SW480 (cell line): ENCODE measurements at places on chromosomes 11 and 22.

GRCh38 chr11:133705873-133706272, 139.4 kb downstream of the SPATA19 start:
- no peak for DNase-seq

- DNase-seq: no peak
Observed at GRCh38 chr22:43543522-43544288, 131.9 kb downstream of the MPPED1 start.

GRCh38 chr11:27563201-27563600, 56.6 kb upstream of the LIN7C start:
- no peak for DNase-seq

- no peak for DNase-seq
Observed at GRCh38 chr22:50434849-50435248, 40.0 kb downstream of the SBF1 start.

DNA sequence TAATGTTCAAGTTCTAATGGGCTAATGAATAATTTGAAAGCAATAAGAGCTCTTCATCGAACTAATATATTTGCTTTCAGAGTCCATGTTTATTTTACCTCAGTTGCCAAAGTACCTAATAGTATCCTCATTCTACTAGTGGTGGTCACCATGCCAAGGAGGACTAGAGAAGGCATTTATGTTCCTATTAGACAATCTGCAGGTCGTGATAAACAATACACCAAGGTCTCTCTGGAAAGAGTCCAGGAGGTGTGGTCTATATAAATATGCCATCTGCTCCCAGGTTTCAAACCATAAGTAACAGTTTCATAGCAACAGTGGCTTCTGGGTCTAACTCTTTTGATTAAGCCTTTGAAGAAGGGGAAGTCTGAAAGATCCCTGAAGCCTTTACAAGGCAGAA, 42.9 kb downstream of the ARFGAP3 start:
- no peak for DNase-seq

- DNase-seq: no peak
Observed at GRCh38 chr11:121351083-121351630, 58.6 kb downstream of the SC5D start.

GRCh38 chr11:94193288-94193687, 64.6 kb downstream of the PANX1 start:
- no peak for DNase-seq

- DNase-seq: no peak
Observed at GRCh38 chr11:32388871-32389770, 46.2 kb downstream of the WT1 start.

DNA sequence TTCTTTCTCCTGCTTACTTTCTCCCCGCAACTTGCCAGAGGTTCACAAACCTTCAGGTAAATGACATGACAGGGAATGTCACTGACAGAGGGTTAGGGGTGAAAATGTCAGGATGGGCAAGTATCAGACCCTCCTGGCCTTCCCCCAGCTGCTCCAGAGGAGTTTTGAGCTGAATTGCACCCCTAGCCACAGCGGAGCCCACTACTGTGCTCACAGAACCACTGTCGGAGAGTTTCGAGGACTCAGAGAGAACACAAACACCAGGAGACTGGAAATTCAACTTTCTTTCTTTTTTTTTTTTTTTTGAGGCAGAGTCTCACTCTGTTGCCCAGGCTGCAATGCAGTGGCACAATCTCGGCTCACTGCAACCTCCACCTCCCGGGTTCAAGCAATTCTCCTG, 21.5 kb upstream of the P2RY2 start:
- no peak for DNase-seq

GRCh38 chr11:29208117-29208516, 808.7 kb downstream of the KCNA4 start:
- DNase-seq: no peak

GRCh38 chr11:97722065-97722464, 1298.7 kb upstream of the CNTN5 start:
- DNase-seq: no peak

GRCh38 chr11:34475656-34476055, 36.9 kb downstream of the CAT start:
- no peak for DNase-seq

- no peak for DNase-seq
Observed at GRCh38 chr22:21030032-21030431, 2.3 kb downstream of the SLC7A4 start.

GRCh38 chr22:27197618-27198017, 540.2 kb downstream of the MIAT start:
- peak; percentile 4 for DNase-seq

DNA sequence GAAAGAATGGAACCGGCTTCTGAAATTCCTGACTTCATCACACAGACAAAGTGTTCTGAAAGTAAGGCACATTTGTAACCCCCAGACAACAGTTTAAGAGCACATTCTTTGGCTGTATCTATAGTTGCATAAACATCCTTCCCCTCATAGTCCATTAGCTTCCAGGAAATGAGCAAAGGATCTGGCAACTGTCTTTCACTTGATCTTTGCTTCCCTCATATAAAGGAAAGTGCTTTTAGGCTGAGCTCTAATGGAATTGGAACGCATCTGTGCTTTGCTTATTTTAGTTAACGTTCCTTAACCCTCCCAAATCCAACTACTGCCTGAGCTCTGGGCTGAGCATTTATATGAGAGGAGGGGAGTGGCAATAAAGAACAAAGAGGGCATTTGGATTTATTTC, 76.9 kb upstream of the API5 start:
- DNase-seq: no peak

- DNase-seq: no peak
Observed at GRCh38 chr11:130600139-130600538, 151.7 kb downstream of the ADAMTS15 start.

DNA sequence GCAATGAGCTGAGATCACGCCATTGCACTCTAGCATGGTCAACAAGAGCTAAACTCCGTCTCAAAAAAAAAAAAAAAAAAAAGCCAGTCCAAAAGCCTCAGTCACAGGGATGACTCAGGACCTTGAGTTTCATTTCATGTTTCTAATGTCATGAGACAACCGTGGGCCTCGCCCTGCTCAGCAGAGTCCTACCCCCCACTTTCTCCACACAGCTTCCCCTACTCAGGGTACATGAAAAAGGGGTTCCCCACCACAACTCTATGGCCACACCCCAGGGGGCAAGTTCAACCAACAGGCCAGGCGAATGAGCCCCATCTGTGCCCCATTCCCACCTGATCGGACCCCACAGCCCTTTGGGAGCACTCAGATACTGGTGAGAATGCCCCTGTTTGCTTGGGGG, 24.3 kb upstream of the ADA2 start:
- DNase-seq: no peak

GRCh38 chr22:30507670-30508069, 2.2 kb upstream of the SEC14L4 start:
- DNase-seq: no peak

GRCh38 chr11:86108191-86108590, 39.3 kb upstream of the PICALM start:
- no peak for DNase-seq

DNA sequence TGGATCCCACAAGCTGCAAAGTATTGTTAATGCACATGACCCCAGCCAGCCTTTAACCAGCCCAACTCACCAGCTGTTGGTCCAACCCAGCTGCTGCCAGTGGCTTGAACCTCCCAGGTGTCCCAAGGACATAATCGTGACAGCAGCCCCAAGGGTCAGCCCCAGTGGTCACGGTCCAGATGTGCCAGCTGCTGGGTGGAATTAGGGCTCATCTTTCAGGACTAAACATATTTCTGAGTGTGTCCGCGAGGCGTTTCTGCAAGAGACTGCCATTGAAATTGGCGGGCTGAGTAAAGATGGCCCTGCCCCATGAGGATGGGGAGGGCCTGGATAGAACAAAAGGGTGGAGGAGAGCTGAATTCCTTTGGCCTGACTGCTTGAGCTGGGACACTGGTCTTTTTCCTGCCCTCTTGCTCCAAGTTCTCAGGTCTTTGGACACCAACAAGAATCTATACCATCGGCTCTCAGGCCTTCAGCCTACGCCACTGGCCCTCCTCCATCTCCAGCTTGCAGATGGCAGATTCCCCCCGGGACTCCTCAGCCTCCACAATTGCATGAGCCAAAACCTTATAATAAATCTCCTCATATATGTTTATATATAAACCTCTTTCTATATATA, 240.2 kb downstream of the MN1 start:
- no peak for DNase-seq

GRCh38 chr11:66741153-66741552, 12.1 kb upstream of the SPTBN2 start:
- DNase-seq: no peak

DNA sequence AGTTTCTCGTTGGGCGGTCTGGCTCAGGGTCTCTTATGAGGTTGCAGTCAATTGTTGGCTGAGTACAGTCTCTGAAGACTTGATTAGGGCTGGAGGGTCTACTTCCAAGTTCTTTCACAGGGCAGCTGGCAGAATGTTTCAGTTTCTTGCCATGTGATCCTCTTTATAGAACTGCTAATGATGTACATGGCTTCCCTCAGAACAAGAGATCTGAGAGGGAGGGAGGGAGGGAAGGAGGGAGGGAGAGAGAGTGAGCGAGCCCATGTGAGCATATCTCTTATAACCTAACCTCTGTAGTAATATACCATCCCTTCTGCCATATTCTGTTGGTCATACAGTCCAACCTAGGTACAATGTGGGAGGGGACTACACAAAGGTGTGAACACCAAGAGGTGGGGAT, 2.7 kb upstream of the CCDC15 start:
- no peak for DNase-seq

- no peak for DNase-seq
Observed at GRCh38 chr11:87368858-87369480, 331.2 kb downstream of the TMEM135 start.

DNA sequence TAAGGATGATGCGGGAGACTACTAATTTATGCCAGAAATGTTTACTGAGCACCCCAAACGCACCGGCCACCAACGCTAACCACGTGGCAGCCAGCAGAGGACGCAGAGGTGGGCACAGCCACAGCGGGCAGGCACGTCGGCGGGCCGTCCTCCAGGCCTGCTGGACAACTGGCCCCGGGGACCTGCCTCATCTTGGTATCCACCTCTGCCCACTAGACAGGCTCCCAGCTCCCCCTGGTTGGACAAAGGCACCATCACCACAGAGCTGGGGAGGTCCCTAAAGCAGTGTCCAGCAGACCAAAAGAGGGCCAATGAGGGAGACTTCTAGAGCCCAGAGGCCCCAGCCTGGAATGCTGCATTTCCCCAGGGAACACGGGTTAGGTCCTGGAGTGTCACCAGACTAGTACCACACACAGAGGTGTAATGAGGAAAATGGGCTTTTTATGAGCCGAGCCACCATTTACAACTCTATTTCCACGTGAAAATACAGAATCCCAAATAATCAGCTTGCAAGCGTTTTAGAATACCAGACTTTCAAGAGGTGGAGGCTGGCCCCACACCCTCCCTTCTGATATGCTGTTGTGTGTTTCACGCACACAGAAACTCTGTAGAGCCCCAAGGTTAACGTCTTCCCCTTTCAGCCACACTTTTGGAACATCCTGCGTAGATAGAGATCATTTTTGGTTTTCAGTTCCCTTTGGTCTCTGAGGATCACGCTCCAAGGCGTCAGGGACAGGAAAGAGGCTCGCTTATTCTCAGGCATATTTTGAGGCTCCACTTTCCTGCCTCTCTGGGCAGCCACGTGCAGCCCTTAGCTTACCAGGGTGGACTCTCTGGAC, 23.7 kb upstream of the BID start:
- DNase-seq: no peak

DNA sequence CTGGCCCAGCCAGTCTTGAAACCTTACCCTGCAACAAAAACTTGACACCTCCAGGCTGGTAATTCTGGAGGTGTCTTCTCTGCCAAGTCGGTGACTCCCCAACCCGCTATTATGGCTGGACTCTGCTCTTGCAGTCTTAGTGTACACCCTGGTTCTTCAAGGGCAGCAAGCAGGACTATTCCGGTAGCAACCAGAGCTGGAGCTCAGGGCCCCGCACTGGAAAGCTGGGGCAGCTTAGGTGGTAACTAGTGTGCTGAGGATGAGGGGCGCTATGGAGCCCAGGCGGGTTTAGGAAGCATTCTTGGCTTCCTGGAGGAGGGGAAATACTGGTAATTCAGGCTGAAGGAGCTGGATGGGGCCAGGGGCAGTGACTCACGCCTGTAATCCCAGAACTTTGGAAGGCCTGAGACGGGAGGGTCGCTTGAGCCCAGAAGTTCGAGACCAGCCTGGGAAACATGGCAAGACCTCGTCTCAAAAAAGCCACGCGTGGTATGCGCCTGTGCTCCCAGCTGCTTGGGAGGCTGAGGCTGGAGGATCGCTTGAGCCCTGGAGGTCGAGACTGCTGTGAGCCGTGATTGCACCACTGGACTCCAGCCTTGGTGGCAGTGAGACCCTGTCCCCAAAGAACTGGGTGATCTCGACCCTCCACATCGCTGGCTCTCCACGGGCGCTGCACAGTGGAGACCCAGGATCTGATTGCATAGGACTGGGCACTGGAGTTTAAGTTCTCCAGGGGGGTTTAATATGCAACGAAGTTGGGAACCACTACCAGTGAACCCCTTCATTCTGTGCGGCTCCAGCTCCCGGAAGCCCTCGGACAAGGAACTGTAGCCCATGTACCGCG, 10.6 kb upstream of the AIFM3 start:
- no peak for DNase-seq

DNA sequence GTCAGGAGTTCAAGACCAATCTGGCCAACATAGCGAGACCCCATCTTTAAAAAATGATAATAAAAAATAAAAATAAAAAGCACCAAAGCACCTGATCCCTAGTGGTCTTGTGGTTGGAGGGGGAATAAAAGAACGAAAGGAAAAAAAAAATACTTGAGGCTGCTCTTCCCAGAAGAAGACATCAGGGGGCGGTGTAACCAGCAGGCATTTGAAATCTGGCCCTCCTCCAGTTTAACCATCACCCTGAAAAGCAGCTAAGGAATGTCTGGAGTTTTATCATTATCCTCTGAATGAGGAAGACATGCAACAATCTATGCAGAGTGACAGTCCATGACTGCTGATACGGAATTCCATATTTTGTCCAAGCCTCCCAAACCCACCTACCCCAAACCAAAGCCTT, 5.6 kb upstream of the KCTD17 start:
- no peak for DNase-seq

GRCh38 chr11:74492084-74492483, 1.4 kb downstream of the LIPT2 start:
- DNase-seq: no peak

DNA sequence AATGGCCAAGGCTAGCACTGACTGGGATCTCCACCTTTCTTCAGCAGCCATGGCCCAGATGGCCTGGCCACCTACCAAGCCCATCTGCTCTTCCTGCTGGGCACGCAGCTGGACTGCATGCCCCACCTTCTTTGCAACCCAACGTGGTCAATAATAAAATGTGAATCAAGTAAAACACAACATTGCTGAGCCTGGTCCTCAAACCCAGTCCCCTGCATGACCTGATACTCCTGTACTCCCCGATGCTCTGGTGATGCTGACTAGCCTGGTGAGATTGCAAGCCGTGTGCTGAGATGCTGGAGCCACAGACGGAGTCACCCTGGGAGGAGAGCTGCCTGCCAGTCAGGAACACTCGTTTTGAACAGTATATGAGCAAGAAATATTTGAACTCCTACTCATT, 34.0 kb downstream of the PARVG start:
- no peak for DNase-seq

- DNase-seq: no peak
Observed at GRCh38 chr11:93487032-93487483, 56.1 kb downstream of the SMCO4 start.
